Midbrain (tissue), 1 donor: ENCODE measurements at places on chromosomes 3 and 15.

GRCh38 chr3:106010829-106011228 lies 142.0 kb upstream of the CBLB start:
- DNase-seq, result no peak

- DNase-seq, result no peak
These were observed 309.4 kb upstream of the WNT5A start for GRCh38 chr3:55796533-55796932.

GRCh38 chr15:70579766-70580165 lies 183.6 kb downstream of the UACA start:
- DNase-seq, result no peak

GRCh38 chr3:132637590-132637989 lies 22.0 kb downstream of the ACAD11 start:
- DNase-seq, result no peak
